ENCODE measurements at places on chromosomes 4 and X. TPM values are rescaled to one million over a fixed set of nuclear protein-coding genes. Genes with fewer than 3 reads are reported as not detected.
A peak's percentile ranks its signal among the peaks of the same experiment; 100 is the strongest.

DNA sequence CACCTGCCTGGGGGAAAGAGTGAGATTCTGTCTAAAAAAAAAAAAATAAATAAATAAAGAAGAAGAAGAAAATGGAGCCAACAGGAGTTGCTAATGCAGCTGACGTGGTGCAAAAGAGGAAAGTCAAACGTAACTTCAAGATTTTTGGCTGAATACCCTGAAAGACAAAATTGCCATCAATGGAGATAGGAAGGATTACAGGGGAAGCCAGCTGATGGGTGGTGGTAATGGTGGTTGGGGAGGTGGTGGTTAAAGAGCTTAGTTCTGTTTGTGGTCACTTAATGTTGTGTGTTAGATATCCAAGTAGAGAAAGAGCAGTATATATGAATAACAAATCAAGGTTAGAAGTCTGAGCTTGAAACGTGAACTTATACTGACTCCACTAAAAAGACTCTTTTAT lies 225.4 kb downstream of the ARHGAP24 start:
- no peaks in the 10 kb centered on the region for H3K4me1 ChIP-seq
- no peaks in the 10 kb centered on the region for H3K27me3 ChIP-seq
- no peak for DNase-seq
- H3K27ac ChIP-seq: no peak overlapping the region
- H3K36me3 ChIP-seq: no peaks in the 10 kb centered on the region
- no peak overlapping the region for H3K4me3 ChIP-seq

GRCh38 chrX:135463937-135464336 lies 42.2 kb downstream of the SMIM10L2A start:
- no peak overlapping the region for H3K4me3 ChIP-seq
- DNase-seq: no peak
- H3K27me3 ChIP-seq: no peaks in the 10 kb centered on the region
- H3K4me1 ChIP-seq: no peaks in the 10 kb centered on the region
- H3K27ac ChIP-seq: no peak overlapping the region

The HS3ST1 gene
- total RNA-seq: 4.3 TPM

- H3K4me3 ChIP-seq: no peak overlapping the region
- no peak for DNase-seq
- H3K4me1 ChIP-seq: no peaks in the 10 kb centered on the region
- no peak overlapping the region for H3K27ac ChIP-seq
Measured at GRCh38 chr4:7315935-7316334, 118.8 kb downstream of the PSAPL1 start.

- no peaks in the 10 kb centered on the region for H3K27me3 ChIP-seq
- no peaks in the 10 kb centered on the region for H3K36me3 ChIP-seq
- peak overlapping the region; percentile 69 for H3K4me3 ChIP-seq
- DNase-seq: no peak
Measured at GRCh38 chr4:151408380-151408629, 671 bp upstream of the FHIP1A start.

GRCh38 chrX:37353646-37354045 lies 4.5 kb downstream of the PRRG1 start:
- no peak for DNase-seq
- H3K27ac ChIP-seq: no peak overlapping the region
- H3K4me3 ChIP-seq: no peak overlapping the region
- H3K27me3 ChIP-seq: no peaks in the 10 kb centered on the region
- no peaks in the 10 kb centered on the region for H3K4me1 ChIP-seq
- H3K36me3 ChIP-seq: no peaks in the 10 kb centered on the region

GRCh38 chrX:12065251-12065650 lies 73.0 kb upstream of the FRMPD4 start:
- H3K27ac ChIP-seq: no peak overlapping the region
- no peaks in the 10 kb centered on the region for H3K36me3 ChIP-seq
- no peak for DNase-seq
- no peak overlapping the region for H3K4me3 ChIP-seq

The PCDH7 gene
- 7.5 TPM for total RNA-seq

The OPRPN gene
- not detected for total RNA-seq
